ENCODE measurements at places on chromosomes 16 and 17.

GRCh38 chr17:2336215-2336851, at the start of gene TSR1:
TSS of gene TSR1 (minus strand) at chr17:2336457. CDS start at chr17:2336427, 30 bp downstream.
- DNase-seq: peak; percentile 88

- DNase-seq: no peak
These were observed 33.0 kb upstream of the FOXJ1 start for GRCh38 chr17:76174037-76174436.

- no peak for DNase-seq
These were observed 30.1 kb downstream of the ADAMTS18 start for GRCh38 chr16:77404775-77405174.

GRCh38 chr17:75607086-75607485, 19.5 kb downstream of the MYO15B start:
- no peak for DNase-seq

DNA sequence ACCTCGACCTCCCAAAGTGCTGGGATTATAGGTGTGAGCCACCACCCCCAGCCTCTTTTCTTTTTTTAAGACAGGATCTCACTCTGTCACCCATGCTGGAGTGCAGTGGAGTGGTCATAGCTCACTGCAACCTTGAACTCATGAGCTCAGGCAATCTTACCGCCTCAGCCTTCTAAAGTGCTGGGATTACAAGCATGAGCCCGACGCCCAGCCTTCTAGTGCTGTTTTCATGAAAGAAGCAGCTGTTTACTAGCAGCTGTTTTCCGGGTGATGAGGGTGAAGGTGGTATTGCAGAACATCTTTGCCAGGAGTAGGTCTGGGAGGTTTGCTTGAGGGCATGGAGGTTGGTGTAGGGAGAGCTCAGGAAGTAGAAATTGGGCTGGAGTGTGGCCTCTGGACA, 2.0 kb downstream of the ADCY7 start:
- DNase-seq: no peak

DNA sequence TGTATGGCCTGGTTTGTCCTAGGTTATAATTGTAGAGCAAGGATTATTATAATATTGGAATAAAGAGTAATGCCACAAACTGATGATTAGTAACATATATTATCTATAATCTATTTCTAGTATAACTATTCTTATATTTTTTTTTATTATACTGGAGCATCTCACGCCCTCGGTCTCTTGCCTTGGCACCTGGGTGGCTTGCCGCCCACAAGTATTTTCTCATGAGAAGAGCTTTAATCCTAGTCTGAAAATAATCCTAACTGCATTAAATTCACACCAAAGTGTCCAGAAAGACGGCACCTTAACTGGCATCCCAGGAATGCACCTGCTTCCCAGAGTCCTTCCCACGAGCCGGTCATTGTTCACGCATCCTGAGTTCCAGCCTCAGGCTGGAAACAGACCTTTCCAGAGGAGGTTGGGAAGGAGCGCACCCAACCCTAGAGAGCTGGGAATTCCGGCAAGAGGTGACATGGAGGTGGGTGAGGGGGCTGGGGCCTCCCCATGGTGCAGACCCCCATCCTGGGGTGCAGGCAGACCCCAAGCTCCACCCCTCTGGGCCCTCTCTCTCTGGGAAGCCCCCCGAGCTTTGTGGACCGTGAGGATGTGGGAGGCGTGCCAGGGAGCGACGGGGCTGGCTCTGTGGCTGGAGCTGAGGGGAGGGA, 15.9 kb downstream of the CHMP1A start:
- no peak for DNase-seq

DNA sequence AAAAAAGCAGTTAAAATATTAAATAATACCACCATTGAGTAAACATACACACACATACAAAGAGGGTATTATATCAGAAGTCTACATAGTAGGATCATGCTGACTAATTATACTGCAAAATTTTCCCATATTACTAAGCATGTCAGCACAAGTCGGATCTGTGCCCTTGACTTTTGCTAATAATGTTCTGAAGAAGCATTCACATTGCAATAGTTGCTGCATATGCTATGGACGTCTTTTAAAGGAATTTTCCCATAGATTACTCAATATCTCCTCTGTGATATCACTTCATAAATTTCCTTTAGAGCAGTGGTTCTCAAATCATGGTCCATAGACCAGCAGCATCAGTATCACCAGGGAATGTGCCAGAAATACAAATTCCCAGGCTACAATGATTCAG, 110.9 kb upstream of the NUDT7 start:
- DNase-seq: no peak

DNA sequence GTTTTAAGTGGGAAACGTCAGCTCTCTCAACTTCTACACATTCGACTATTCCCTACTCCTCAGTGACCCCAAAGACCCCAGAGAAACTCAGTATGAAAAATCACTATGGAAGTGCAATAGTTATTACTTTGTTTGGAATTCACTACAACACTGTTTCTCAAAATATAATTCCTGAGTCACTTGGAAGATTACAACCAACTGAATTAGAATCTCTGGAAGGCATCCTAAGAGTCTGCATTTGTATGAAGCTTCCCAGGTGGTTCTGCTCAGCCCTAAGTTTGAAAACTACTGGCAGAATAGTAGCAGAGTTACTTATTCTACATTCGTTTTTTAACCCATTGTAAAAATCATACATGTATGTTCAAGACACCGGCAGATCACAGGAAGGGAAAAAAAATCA, 525.6 kb downstream of the MAF start:
- DNase-seq: no peak

GRCh38 chr16:23670137-23670776, 8.4 kb upstream of the PLK1 start:
- no peak for DNase-seq

- DNase-seq: no peak
These were observed 2.7 kb downstream of the TRPV2 start for GRCh38 chr17:16417896-16418684.

DNA sequence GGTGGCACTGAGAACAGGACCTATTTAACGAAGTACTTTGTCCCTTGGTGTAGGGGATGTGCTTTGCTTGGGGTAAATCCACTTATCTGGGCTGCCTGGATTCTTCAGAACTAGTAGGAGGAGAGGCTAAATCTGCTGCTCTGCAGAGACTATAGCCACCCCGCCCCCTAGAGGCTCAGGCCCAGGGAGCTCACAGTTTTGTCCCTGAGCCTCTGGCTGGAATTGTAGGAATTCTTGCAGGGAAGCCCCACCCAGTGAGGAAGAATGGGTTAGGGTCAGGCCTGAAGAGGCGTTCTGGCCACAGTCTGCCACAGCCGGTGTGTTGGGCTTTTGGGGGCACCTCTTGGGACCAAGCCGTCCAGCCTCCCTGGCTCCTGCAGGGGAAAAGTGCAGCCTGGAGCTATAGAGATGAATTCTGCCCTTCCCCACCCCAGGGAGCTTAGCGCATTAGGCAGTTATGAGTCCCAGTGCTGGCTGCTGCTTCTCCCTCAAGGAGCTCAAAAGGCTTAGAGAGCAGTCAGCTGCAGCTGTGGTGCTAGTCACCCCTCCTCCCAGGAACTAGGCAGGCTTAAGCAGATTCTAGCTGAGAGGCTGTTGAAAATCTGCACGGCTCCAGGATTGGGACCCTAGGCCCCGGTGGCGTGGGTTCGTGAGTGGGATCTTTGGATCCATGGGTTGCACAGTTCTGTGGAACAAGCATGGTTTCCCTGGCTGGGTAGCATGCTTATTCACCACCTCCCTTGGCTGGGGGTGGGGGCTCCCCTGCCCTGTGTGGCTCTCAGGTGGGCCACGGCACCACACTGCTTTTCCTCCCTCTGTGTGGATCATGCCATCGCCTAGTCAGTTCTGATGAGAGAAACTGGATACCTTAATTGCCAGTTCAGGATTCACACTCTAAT, 237.4 kb upstream of the TOM1L1 start:
- DNase-seq: no peak

GRCh38 chr16:53404959-53405358, 29.3 kb upstream of the RBL2 start:
- DNase-seq: no peak

GRCh38 chr16:62620275-62620674, 584.0 kb upstream of the CDH8 start:
- DNase-seq: no peak

DNA sequence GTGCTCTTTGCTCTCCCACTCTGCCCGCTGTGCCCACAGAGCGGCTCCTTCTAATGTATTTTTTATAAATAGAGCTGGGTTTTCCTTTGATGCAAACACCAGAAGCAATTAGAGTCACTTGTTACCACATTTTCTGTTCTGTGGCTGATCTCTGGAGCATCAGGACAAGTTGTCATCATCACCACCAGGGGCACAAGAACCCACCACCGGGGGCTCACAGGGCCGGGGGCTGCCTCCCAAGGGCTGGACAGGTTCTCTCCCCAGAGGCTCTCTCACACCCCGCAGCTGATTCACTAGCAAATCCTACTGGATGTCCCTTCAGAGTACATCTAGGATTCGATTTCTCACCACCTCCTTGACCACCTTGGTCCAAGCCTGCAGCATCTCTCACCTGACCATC, 18.5 kb downstream of the C16orf82 start:
- no peak for DNase-seq

DNA sequence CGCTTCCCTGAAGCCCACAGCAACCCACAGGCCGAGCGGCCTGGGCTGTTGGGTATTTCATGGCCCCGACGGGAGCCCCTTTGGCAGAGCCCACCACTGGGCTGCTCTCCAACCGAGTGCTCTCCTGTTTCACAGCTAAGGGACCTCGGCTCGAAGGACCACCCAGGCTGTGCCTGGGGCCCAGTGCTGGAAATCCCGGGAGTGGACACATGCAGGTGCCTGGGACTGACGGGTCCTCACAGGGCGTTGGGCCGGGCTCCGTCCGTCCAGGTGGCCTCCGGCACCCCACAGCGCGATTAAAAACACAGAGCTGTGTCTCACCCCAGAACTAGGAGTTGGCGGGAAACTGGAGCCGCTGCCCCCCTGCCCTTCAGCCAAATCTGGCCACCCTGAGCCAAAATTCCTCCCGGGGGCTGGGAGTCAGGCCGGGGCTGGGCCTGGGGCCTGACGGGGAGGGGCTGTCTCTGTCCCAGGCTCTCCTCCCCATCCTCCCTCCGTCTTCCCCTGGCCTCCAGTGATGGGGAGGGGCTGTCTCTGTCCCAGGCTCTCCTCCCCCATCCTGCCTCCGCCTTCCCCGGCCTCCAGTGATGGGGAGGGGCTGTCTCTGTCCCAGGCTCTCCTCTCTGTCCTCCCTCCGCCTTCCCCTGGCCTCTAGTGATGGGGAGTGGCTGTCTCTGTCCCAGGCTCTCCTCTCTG, 14.1 kb downstream of the UTS2R start:
- no peak for DNase-seq

GRCh38 chr17:16215002-16215272, 397 bp downstream of the NCOR1 start:
- no peak for DNase-seq

- no peak for DNase-seq
These were observed 23.7 kb upstream of the RCVRN start for GRCh38 chr17:9928601-9929333.

GRCh38 chr17:59108400-59109102, 1.9 kb upstream of the TRIM37 start:
- no peak for DNase-seq

DNA sequence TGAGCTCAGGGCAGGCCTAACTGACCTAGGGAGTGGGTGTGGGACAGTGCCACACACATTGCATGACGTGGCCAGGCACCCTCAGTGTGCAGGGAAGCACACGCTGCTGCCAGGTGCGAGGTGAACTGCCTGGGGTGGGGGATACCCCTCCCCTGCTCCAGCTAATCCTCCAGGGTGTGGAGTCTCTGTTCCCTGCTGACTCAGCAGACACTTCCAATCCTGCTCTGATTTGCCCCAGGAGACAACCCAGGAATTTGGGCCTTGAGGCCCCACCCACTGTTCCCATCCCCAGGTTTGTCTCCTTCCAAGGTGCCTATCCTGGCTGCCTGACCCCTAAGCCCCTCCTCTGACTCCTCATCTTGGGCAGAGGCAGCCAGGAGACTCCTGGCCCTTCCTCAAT, 10.7 kb downstream of the DLX3 start:
- DNase-seq: no peak

- DNase-seq: no peak
These were observed 17.1 kb upstream of the PHF12 start for GRCh38 chr17:28968231-28968913.

GRCh38 chr16:71467810-71468209, 5.8 kb upstream of the ZNF23 start:
- peak; percentile 45 for DNase-seq

GRCh38 chr17:72733619-72734282, 358.7 kb downstream of the SLC39A11 start:
- DNase-seq: no peak

GRCh38 chr17:70804161-70804560, 634.8 kb downstream of the KCNJ2 start:
- no peak for DNase-seq

GRCh38 chr17:19249681-19250080, 12.5 kb downstream of the EPN2 start:
- DNase-seq: no peak

DNA sequence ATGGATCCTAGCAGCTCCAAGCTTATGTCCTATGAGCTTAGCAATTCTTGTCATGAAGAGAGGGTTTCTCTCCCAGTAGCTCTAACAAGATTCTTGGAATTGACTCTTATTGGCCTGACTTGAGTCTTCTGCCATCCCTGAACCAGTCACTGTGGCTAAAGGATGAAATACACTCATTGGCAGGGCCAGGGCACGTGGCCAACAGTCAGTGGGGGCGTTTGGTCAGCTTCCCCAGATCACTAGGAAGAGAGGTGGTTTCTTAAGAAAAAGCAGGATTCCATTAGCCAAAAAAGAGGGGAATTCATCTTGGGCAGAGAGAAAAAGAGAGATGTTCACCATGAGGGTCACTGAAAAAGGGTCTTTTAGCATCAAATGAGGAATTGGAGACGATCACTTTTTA, 363.2 kb downstream of the SNX29 start:
- DNase-seq: no peak

DNA sequence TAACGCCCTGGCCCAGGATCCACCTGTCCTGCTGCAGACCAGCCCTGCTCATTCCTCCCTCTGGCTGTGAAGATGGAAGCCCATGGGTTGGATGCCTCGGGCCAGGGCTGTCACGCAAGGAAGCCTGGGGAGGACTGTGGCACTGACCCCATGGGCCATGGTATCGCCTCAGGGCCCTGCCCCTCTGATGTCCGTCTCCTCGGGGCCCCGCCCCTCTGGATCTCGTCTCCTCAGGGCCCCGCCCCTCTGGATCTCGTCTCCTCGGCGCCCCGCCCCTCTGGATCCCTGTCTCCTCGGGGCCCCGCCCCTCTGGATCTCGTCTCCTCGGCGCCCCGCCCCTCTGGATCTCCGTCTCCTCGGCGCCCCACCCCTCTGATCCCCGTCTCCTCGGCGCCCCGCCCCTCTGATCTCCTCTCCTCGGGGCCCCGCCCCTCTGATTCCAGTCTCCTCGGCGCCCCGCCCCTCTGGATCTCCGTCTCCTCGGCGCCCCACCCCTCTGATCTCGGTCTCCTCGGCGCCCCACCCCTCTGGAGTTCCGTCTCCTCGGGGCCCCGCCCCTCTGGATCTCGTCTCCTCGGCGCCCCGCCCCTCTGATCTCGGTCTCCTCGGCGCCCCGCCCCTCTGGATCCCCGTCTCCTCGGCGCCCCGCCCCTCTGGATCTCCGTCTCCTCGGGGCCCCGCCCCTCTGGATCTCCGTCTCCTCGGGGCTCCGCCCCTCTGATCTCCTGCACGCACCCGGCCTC, 24.0 kb downstream of the METRNL start:
- peak; percentile 37 for DNase-seq

All from CD4-positive, alpha-beta memory T cell (primary cell).